ENCODE measurements at places on chromosomes 6 and 20.

DNA sequence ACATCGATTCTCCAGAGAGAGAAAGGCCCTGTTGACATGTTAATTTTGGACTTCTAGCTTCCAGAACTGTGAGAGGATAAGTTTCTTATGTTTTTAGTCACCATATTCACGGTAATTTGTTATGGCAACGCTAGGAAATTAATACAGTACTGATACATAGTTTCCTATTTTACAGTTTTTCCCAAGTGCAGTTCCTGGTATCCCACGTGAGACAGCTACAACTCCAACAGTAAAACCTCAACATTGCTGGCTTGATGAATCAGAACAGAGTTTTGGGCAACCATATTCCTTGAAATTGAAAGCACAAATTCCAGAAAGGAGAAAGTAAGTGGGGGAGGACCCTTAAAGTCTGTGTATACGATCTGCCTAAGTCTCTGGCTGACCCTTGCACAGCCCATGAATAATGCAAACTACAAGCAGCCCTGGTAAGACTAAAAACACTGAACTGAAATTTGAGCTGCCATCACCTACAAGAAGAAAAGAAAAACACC is 505.1 kb upstream of the NRSN1 start:
- DNase-seq = no peak

- DNase-seq = no peak
Observed at GRCh38 chr6:2478200-2478599, 232.8 kb upstream of the GMDS start.

DNA sequence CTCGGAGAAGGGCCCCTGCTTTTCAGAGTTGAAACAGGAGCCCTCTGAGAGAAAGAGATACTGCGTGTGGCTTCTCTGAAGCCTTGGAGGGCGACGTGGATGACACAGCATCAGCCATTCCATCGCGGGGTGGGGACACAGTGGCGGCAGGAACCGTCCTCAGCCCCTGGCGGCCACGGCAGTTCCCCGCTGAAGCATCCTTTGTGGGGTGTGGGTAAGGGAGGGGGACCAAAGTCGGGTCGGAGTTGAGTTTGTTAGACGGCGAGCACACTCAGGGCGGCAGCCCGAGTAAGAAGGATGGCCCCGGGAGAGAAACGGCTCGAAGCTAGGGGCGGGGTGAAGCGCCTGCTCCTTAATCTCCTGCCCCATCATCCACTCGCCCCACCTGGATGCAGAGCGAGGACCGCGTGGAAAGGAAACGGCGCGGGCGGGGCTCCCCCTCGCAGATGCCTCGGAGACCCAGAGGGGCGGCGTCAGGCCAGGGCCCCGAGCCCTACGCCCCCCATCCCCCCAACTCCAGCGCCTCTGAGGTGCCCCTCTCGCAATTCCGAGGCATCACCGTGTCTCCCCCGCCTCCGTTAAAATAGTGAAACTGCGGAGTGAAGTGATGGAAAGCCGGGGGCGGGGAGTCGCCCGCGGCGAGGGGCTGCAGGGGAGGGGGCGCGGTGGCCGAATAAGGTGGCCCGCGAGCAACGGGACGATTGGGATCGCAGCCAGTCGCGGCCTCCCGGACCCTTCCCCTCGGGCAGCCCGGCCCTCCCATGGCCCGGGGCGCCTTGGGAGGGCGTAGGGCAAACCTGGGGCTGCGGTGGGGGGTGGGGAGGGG is 796 bp upstream of the RREB1 start:
- peak; percentile 81 for DNase-seq

DNA sequence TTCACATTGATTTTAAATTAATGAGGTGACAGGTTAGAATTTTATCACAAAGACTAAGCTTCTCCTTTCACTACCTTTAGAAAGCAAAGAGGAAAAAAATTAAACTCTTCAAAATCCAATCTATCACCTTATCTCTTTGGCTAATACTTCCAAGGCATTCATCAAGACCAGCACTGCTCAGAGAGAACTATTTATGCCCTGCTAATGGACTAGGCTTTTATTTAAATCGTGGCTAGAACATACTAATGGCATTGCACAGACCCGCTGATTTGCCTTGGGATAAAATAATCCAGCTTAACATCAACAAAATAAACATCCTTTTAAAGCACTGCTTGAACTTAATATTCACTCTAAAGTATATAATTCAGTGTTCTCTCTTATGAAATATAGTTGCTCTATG is 880.4 kb downstream of the HACE1 start:
- no peak for DNase-seq

DNA sequence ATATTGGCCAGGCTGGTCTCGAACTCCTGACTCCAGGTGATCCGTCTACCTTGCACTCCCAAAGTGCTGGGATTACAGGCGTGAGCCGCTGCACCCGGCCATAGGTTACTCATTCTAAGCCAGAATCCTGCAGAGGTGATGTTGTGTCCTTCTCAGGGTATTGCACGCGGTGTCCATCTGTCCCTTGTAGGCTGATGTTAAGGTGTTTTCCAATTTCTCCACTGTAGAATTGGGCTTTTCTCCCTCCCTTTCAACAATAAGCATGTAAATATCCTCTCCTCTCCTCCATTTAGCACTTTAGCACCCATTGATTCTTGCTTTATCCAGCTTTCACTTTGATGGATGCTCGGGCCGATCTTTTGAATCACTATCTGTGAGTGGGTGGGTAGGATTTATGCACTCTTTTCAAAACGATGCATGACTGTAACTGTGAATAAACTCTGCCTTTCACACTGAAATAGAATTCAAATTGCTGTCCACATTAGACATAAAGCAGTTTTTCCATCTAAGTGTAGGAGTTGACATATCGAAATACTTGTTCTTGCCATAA is 52.6 kb downstream of the ZBTB2 start:
- no peak for DNase-seq

Measured in activated naive CD8-positive, alpha-beta T cell treated with anti-CD3 and anti-CD28 coated beads for 36 hours (primary cell).